Astrocyte (in vitro differentiated cells and primary cell): ENCODE measurements at places on chromosomes 12 and 14.

- no peak overlapping the region for H3K4me3 ChIP-seq
- H3K36me3 ChIP-seq = no peaks in the 10 kb centered on the region
- no peak overlapping the region for H3K27ac ChIP-seq
- no peak for DNase-seq
- no peaks in the 10 kb centered on the region for H3K27me3 ChIP-seq
These were observed 74.0 kb downstream of the CCDC92 start for GRCh38 chr12:123898673-123899072.

GRCh38 chr12:18496156-18496555, 234.8 kb downstream of the PIK3C2G start:
- no peak overlapping the region for H3K4me3 ChIP-seq
- no peaks in the 10 kb centered on the region for H3K36me3 ChIP-seq
- H3K27me3 ChIP-seq = no peaks in the 10 kb centered on the region
- no peak for DNase-seq

GRCh38 chr12:4133636-4134447, 139.7 kb upstream of the CCND2 start:
- no peaks in the 10 kb centered on the region for H3K27me3 ChIP-seq
- H3K36me3 ChIP-seq = no peaks in the 10 kb centered on the region
- peaks cover 3% of the 10 kb centered on the region for H3K4me1 ChIP-seq
- H3K27ac ChIP-seq = no peak overlapping the region
- DNase-seq = no peak

GRCh38 chr14:67738740-67739504, 37.2 kb downstream of the RDH12 start:
- peak; percentile 85 for DNase-seq
- no peak overlapping the region for H3K27ac ChIP-seq
- H3K36me3 ChIP-seq = no peaks in the 10 kb centered on the region
- H3K27me3 ChIP-seq = no peaks in the 10 kb centered on the region

GRCh38 chr14:59283361-59283760, 94.9 kb downstream of the DAAM1 start:
- DNase-seq = peak; percentile 70
- no peaks in the 10 kb centered on the region for H3K27me3 ChIP-seq
- H3K4me3 ChIP-seq = no peak overlapping the region
- H3K4me1 ChIP-seq = peaks cover 9% of the 10 kb centered on the region
- H3K27ac ChIP-seq = no peak overlapping the region
- no peaks in the 10 kb centered on the region for H3K36me3 ChIP-seq

- H3K4me1 ChIP-seq = peaks cover under 1% of the 10 kb centered on the region
- DNase-seq = no peak
- H3K27me3 ChIP-seq = peaks cover 67% of the 10 kb centered on the region
- H3K36me3 ChIP-seq = no peaks in the 10 kb centered on the region
- H3K4me3 ChIP-seq = no peak overlapping the region
These were observed 6.2 kb downstream of the SIX1 start for GRCh38 chr14:60643141-60643462.

DNA sequence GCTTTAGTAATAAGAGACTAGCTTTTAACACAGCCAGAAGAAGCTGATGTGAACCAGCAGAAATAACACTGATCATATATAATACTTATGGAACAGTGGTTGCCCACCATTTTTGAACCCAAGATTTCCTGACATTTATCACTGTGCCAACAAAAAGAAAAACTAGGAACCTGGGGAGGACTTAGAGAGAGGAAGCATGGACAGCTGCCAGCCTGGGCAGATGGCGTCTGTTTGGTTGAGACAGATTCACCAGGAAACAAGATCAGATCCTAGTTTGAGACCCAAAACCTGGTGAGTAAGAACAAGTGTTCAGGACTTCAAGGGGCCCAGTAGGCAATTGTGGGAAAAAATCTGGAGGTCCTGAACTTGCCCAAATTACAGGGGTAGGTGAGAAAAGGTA, 95.3 kb downstream of the BICD1 start:
- no peak overlapping the region for H3K4me3 ChIP-seq
- no peaks in the 10 kb centered on the region for H3K36me3 ChIP-seq
- H3K27me3 ChIP-seq = no peaks in the 10 kb centered on the region
- H3K27ac ChIP-seq = no peak overlapping the region

DNA sequence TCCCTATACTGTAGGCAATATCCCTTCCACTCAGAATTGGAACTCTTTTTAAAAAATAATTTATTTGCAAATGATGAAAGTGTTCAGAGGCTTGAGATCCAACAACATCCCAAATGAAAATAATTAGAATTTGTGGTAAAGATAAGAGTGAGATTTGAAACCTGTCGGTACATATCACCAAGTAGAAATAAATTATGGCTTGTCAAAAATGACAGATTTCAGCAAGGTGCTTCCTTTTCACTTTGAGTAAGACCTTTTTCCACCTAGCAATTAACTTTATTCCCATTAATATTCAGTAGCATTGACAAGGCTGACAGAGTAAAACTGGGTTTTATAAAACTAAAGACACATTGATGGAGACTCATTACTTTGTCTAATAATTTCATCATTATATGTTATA, 107.7 kb upstream of the PRKD1 start:
- no peak for DNase-seq
- no peak overlapping the region for H3K4me3 ChIP-seq
- H3K36me3 ChIP-seq = no peaks in the 10 kb centered on the region
- no peak overlapping the region for H3K27ac ChIP-seq
- H3K27me3 ChIP-seq = no peaks in the 10 kb centered on the region

- H3K4me3 ChIP-seq = peak overlapping the region; percentile 96
- H3K4me1 ChIP-seq = peaks cover 50% of the 10 kb centered on the region
- peaks cover 63% of the 10 kb centered on the region for H3K36me3 ChIP-seq
These were observed 2.8 kb downstream of the SLC38A2 start for GRCh38 chr12:46369474-46370379.

DNA sequence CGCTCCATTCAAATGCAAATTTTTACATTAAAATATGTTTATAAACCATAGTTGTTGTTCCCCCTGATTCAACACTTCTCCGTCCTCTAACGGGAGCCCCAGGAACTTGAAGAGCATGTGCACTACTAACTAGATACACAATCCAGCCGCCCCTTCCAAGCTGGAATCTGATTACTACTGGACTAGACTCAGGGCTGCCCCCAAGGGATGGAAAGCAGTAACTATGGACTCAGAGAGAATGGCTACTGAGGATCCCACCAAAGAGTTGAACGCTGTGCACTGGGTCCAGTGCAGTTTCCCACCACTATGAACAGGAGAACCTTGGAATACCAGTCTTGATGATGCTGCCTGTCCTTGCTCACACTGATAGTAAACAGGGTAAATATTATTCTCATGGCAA, 48.6 kb upstream of the PCNX1 start:
- peaks cover 15% of the 10 kb centered on the region for H3K4me1 ChIP-seq
- no peak for DNase-seq
- H3K4me3 ChIP-seq = no peak overlapping the region
- H3K36me3 ChIP-seq = no peaks in the 10 kb centered on the region
- no peaks in the 10 kb centered on the region for H3K27me3 ChIP-seq

DNA sequence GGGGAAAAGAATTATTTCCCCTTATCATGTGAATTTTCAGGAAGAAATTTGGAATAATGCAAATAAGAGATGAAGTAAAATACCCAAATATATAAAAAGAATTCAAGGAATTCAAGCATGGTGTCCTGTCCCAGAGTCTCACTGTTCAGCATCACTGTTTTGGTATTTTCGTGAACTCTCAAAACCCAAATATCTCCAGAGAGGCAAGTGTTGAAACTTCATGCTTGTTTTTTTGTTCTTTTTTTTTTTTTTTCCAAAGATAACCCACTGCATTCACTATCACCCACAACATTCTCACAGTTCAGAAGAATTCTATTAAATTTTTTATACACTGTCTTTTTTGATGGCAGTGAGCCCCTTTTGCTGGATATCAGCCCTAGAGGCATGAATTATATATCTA, 354.9 kb downstream of the DIO2 start:
- no peaks in the 10 kb centered on the region for H3K36me3 ChIP-seq
- peak; percentile 45 for DNase-seq
- H3K27ac ChIP-seq = no peak overlapping the region
- no peaks in the 10 kb centered on the region for H3K4me1 ChIP-seq

- no peaks in the 10 kb centered on the region for H3K4me1 ChIP-seq
- H3K27ac ChIP-seq = no peak overlapping the region
- H3K27me3 ChIP-seq = no peaks in the 10 kb centered on the region
These were observed 14.5 kb upstream of the ACTR6 start for GRCh38 chr12:100186071-100186470.

- peaks cover 6% of the 10 kb centered on the region for H3K4me1 ChIP-seq
- no peaks in the 10 kb centered on the region for H3K27me3 ChIP-seq
- DNase-seq = no peak
- no peak overlapping the region for H3K4me3 ChIP-seq
- H3K36me3 ChIP-seq = no peaks in the 10 kb centered on the region
These were observed 98.9 kb upstream of the PLEKHG7 start for GRCh38 chr12:92603741-92604432.

GRCh38 chr14:24172261-24172860, 481 bp downstream of the REC8 start:
- H3K4me3 ChIP-seq = peak overlapping the region; percentile 50
- DNase-seq = no peak
- H3K36me3 ChIP-seq = no peaks in the 10 kb centered on the region
- H3K27ac ChIP-seq = no peak overlapping the region
- peaks cover 14% of the 10 kb centered on the region for H3K4me1 ChIP-seq

GRCh38 chr12:125528281-125528680, 463.0 kb downstream of the AACS start:
- no peak for DNase-seq
- no peaks in the 10 kb centered on the region for H3K36me3 ChIP-seq
- H3K27ac ChIP-seq = no peak overlapping the region

DNA sequence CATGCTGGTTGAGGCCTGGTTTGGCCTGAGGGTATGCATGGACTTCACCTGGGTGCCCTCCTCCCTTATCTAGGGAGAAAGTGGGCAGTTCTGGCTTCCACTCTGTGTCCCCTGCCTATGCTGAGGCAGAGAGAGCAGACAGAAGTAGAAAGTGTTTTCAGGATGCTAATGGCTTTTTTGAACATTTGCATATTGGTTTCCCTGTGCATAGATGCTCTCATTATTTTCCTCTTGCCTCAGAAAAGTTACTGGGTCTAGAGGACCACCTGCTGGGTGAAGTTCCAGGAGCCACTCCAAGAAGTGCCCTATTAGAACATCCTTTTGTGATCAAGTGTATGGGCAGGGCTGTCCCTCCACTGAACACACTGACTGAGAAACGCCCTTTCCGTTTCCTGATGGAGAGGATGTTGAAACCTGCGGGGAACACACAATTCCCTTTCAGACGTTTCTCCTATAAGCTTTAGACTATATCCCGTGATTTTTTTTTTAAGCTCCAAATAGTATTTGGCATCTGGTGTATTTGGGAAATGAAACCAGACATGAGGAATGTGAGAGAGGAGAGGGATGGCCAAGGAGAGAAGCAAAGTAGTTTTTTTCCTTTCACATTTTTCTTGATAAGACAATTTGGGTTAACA, 66.6 kb downstream of the DAAM1 start:
- no peak overlapping the region for H3K4me3 ChIP-seq
- peak; percentile 71 for DNase-seq
- H3K27ac ChIP-seq = peak overlapping the region; percentile 44
- peaks cover 26% of the 10 kb centered on the region for H3K4me1 ChIP-seq
- no peaks in the 10 kb centered on the region for H3K36me3 ChIP-seq

GRCh38 chr12:3366451-3367110, 124.4 kb upstream of the PRMT8 start:
- peaks cover 48% of the 10 kb centered on the region for H3K27me3 ChIP-seq
- no peak overlapping the region for H3K4me3 ChIP-seq
- no peaks in the 10 kb centered on the region for H3K36me3 ChIP-seq
- no peak overlapping the region for H3K27ac ChIP-seq

GRCh38 chr12:105469701-105470100, 139.2 kb downstream of the C12orf75 start:
- no peaks in the 10 kb centered on the region for H3K27me3 ChIP-seq
- no peak overlapping the region for H3K4me3 ChIP-seq
- H3K36me3 ChIP-seq = no peaks in the 10 kb centered on the region
- H3K4me1 ChIP-seq = peaks cover 7% of the 10 kb centered on the region
- no peak overlapping the region for H3K27ac ChIP-seq

GRCh38 chr14:50335389-50335788, 23.3 kb downstream of the DMAC2L start:
- peak overlapping the region; percentile 48 for H3K27ac ChIP-seq
- DNase-seq = peak; percentile 56
- H3K36me3 ChIP-seq = peaks cover 2% of the 10 kb centered on the region
- H3K4me3 ChIP-seq = no peak overlapping the region
- no peaks in the 10 kb centered on the region for H3K27me3 ChIP-seq

- H3K27me3 ChIP-seq = no peaks in the 10 kb centered on the region
- no peak overlapping the region for H3K27ac ChIP-seq
- H3K4me1 ChIP-seq = no peaks in the 10 kb centered on the region
- DNase-seq = peak; percentile 10
- H3K36me3 ChIP-seq = no peaks in the 10 kb centered on the region
- H3K4me3 ChIP-seq = no peak overlapping the region
These were observed 182.2 kb upstream of the GRIP1 start for GRCh38 chr12:66860752-66861750.

DNA sequence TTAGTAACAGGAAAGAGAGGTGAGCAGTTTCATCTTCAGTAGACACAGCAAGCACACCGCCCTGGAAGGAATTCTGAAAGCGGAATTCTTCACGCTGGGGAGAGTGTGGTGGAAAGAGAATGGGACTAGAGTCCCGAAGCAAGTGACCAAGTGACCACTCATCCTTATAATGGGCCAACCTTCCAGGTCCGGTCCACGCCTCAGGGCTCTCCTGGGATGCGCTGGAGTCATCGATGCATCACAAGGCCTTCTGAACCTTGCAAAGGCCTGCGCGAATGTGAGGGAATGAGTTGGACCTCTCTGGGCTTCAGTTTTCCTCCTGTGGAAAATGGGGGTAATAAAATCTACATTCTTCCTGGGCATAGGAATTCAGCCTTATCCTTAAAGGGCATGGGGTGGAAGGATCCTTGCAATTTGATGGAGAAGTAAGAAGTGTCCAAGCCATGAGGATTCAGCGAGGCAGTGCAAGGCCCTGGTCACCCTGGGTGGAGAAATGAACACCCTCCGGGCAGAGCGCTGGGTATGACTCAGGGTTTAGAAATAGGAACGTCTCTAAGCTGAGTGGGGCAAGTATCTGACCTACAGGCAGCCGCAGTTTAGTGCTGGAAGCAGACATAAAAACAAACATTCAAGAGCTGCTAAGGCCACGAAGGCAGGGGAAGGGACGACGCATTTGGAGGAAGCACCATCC, 97.7 kb downstream of the SETD3 start:
- DNase-seq = peak; percentile 46
- peaks cover 5% of the 10 kb centered on the region for H3K27me3 ChIP-seq
- H3K36me3 ChIP-seq = no peaks in the 10 kb centered on the region
- no peak overlapping the region for H3K27ac ChIP-seq
- H3K4me1 ChIP-seq = peaks cover 11% of the 10 kb centered on the region
- no peak overlapping the region for H3K4me3 ChIP-seq
